Brain microvascular endothelial cell (primary cell): ENCODE measurements at places on chromosomes 13 and 19.
A peak's percentile ranks its signal among the peaks of the same experiment; 100 is the strongest.

GRCh38 chr19:42290523-42291434, 11.2 kb upstream of the PRR19 start:
- DNase-seq = no peak

GRCh38 chr13:99225078-99225477, 24.4 kb downstream of the UBAC2 start:
- no peak for DNase-seq

DNA sequence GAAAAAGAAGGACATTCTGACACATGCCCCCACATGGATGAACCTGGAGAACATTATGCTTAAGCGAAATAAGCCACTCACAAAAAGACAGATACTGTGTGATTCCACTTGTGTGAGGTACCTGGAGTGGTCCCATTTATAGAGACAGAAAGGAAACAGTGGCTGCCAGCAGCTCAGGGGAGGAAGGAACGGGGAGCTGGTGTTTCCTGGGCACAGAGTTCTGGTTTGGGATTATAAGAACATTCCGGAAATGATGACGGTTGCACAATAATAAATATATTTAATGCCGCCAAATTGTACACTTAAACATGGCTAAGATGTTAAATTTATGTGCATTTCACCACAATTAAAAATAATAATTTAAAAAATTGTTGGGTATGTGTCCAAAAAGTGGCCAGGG, 33.0 kb downstream of the SERP2 start:
- DNase-seq = no peak

DNA sequence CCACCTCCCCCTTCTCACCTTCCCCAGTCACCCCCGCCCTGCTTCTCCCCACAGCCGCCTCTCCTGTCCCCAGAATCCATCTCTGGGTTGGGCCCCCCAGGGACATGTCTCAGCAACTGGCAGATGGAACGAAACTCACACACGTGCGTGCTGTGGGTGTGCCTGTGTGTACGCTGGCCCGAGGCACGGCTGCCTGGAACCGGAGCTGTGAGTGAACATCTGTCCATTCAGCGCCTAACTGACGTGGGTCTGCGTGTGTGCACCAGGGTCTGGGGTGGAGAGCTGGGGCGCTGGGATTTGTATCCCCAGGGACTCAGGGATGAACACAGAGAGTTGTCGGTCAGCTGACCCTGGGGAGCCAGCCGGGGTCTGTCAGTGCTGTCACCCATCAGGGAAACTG, 752 bp upstream of the HAS1 start:
- no peak for DNase-seq

GRCh38 chr19:42531313-42531712, 3.0 kb upstream of the CEACAM1 start:
- no peak for DNase-seq

GRCh38 chr13:104002216-104002615, 936.0 kb upstream of the SLC10A2 start:
- DNase-seq = no peak

DNA sequence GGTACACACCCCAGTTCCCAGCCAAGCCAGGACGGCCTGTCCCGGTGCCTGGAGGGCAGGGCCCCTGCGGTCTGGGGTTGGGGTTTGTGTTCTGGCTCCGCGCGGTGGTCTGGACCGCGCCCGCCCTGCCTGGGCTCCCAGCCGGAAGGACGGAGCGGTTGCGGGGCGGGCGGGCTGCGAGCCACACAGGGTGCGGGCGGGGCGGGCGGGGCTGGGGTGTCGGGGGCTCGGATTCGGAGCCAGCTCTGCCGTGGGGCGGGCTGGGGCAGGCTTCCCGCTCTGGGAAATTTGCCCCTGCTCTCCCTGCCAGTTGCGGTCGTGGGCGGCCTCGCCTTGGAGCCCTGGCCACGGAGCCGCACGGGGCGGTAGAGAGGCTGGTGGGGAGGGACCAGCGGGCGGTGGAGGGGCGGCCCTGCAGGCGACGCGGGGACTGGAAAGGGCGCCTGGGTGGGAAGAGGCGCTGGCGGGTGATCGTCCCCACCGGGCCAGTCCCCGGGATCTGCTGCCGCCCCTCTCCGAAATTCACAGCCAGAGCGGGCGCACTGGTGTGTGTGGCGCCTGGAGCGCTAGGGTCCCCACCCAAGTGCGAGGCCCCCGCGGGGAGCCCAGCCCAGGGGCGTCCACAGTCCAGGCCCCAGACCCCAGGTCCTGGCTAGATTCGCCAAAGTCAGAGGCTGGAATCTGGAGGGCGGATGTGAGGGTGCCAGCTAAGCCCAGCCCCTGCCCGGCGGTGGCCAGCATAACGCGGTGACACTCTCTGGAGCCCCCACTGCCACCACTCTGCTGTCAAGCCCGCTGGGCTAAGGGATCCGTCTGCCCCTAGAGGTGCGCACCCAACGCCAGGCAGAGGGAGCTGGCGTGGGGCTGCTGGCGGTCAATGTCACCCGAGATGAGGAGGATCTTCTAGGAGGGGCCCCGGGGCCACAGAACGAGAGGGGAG, 11.0 kb upstream of the ZNF492 start:
- DNase-seq = no peak

- DNase-seq = no peak
Observed at GRCh38 chr13:36555151-36555986, 118.5 kb upstream of the SERTM1 start.

DNA sequence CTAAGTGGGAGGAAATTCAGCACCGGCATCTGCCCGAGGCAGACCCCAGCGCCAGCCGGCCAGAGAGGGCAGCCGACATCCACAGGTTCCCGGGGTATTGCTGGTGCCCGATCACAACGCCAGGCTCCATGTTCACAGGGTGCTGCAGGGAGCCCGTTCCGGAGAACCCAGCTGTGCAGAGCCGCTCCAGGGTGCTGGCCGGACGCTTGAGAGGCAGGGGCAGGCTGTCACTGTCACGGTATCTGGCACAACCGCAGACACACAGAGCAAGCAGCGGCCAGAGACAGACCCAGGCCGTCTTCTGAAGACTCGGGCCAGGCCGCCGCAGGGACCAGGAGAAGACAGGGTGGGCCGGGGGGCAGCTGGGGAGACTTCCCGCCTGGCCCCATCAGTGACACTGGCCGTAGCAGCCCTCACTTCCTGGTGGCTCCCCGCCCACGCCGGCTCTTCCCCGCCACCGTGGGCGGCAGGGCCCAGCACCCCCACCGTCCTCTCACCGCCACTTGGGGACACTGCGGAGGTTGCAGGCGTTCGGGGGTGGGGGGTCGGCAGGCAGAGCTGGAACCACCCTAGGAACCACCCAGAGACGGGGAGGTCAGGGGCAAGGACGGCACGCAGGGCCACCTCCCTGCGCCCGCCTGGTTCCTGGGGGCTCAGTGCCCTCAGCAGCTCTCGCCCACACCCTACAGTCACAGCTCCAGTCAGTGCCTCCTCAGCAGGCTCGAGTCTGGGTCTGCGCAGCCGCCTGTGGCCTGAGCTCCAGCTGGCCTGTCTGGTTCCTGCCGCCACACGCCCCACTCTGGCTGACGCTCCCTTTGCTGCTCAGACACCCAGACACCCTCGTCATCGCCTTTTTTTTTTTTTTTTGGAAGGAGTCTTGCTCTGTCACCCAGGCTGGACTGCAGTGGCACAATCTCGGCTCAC, 3.8 kb downstream of the RNF126 start:
- peak; percentile 35 for DNase-seq

- DNase-seq = no peak
Observed at GRCh38 chr13:31898378-31899071, 133.0 kb upstream of the FRY start.

DNA sequence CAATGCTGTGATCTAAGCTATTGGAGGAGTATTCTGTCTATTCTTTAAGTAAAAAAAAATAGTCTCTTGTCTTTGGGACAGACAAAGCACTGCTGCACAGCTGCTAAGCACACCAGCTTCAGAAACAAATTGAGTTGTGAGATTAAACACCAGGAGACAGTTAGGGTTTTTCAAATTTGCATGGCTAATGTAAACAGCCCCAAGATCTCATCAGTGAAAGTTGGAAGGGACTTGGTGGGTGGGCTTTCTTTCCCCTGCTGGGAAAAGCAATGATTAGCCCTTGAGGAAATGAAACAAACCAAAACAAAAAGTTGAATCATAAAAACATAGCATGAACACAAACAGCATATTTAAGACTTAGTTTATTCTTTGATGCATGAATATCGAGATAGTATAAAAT, 143.6 kb upstream of the SLITRK1 start:
- DNase-seq = no peak

DNA sequence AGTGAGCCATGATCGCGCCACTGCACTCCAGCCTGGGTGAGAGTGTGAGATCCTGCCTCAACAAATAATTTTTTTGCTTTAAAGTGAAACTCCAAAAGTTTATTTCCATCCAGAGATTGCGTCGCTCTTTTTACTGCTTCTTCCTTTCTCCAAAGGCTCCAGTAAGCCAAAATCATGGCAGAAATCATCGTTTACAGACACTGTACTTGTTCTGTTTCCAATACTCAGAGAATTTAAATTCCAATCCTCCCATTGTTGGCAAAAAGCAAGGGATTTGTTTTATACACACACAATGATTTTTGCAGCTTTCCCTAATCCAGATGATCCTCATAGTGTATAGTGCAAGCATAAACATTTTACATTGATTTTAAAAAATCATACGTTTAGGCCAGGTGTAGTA, 15.3 kb downstream of the FBXO27 start:
- DNase-seq = no peak

DNA sequence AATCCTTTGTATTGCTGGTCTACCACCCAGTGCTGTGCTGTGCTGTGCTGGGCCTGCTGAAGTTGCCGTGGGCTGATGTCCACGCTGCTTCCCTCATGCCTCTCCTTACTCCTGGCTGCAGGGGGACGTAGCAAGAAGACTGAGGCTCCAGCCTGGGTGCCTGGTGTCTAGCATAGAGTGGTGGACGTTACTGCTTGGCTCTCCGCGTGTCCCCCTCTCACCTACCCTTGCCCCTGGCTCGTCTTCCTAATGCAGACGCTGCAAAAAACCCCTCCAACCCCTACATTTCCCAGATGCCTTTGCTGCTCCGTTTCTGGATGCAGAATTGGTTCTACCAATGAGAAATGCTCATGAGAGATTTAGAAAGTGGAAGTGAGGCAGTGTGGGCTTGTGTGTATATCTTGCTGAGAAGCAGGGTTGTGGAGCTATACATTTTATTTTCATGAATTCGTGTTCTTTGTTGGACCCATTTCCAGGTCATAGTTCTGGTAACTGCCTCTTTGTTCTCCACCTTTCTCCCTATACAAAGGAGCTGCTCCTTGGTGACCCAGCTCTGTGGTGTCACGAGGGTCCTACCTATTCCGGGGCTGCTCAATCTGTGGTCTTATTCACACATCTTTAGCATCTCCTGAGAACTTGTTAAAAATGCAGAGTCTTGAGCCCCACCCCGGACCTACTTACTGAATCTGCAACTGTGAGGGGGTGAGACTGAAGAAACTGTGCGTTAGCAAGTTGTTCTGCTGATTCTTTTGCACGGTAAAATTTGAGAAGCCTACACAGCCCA, 7.9 kb upstream of the DENND1C start:
- no peak for DNase-seq

GRCh38 chr13:20442798-20443381, 82.8 kb downstream of the CRYL1 start:
- no peak for DNase-seq

- DNase-seq = peak; percentile 95
Observed at GRCh38 chr19:38683393-38684077, 36.1 kb downstream of the ACTN4 start.

- DNase-seq = no peak
Observed at GRCh38 chr13:90757127-90757680, 590.3 kb upstream of the MIR17HG start.

DNA sequence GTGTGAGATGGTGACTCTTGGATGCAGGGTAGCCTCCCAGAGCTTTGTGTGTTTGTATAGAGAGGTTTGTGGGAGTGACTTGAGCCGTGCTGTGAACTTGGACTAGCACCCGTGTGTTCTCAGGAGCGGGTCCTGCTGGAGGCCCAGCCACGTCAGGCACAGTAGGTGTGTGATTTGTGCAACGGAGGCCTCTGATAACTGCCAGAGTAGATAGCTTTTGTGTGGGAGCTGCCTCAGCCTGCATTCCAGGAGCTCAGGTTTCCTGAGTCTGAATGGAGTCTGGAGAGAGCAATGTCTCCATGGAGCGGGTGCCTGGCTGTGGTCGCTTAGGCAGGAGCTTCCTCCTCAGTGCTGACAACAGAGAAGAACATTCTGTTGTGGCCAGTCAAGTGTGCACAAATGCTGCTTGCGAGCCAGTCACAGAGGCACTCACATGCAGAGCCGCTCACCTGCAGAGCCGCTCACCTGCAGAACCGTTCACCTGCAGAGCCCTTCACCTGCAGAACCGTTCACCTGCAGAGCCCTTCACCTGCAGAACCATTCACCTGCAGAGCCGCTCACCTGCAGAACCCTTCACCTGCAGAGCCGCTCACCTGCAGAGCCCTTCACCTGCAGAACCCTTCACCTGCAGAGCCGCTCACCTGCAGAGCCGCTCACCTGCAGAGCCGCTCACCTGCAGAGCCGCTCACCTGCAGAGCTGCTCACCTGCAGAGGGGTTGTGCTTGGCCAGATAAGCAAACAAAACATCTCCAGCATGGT, 32.6 kb downstream of the TFDP1 start:
- peak; percentile 52 for DNase-seq

DNA sequence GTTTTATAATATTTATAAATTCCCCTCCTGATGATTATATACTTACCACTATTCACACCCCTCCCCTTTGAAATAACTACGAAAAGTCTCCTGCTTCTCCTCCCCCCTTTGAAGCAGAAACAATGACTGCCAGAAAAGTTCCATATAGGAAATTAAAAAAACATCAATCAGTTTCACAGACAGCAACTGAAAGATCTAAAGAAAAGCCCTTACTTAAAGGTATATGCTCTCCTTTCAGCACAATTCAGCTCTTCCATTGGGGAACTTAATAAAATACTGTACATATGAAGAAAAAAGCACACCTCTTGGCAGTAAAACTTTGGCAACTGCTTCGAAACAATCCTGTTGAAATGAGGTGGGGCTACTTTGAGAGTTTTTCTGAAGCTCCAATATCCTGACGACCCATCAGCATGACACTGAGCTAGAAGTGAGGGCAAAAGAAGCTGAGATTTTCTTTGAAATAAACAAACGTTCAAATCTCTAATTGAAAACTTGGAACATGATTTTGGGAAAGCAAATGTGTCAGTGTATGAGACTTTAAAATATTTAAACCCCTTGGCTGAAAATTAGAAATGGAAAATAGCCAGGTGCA, 147.6 kb upstream of the RXFP2 start:
- no peak for DNase-seq

DNA sequence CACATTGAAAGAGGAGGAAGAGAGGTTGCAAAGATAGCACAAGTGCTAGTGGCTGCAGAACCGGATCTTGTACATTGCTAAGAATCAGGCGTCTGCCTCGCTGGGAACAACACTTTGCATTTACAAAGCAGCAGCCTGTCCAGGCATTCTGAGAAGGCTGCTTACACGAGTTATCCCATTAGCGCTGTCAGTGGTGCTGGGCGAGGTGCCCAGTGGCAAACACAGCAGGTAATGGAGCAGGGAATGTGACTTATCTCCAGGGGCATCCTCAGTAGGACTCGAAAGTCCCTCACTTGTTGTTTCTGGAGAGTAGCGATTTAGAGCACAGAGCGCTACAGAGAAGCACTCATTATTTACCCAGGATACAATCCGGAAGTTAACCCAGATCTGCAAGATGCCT, 209.6 kb downstream of the OLFM4 start:
- no peak for DNase-seq

GRCh38 chr13:73870036-73870741, 264.0 kb downstream of the KLF12 start:
- no peak for DNase-seq
